ENCODE measurements at places on chromosomes 3 and 15. TPM values are rescaled to one million over a fixed set of nuclear protein-coding genes. Genes with fewer than 3 reads are reported as not detected.

The SLC9C1 gene
- 0.09 TPM for polyA plus RNA-seq

The CCDC80 gene
- polyA plus RNA-seq = 12.0 TPM

The GUCA1C gene
- polyA plus RNA-seq = 2.7 TPM

The NCEH1 gene
- 6.7 TPM for polyA plus RNA-seq

The SLC6A11 gene
- polyA plus RNA-seq = not detected

The PRICKLE2 gene
- polyA plus RNA-seq = 3.5 TPM

The ANKDD1A gene
- 1.9 TPM for polyA plus RNA-seq

The EPHB1 gene
- 0.39 TPM for polyA plus RNA-seq

The CCDC174 gene
- 21.9 TPM for polyA plus RNA-seq

The SLC27A2 gene
- 31.2 TPM for polyA plus RNA-seq

The PPM1L gene
- 2.8 TPM for polyA plus RNA-seq

The CTXN2 gene
- polyA plus RNA-seq = 0.15 TPM

The IRAK2 gene
- 1.2 TPM for polyA plus RNA-seq

The AADACL2 gene
- not detected for polyA plus RNA-seq

All from kidney (tissue), 22 donors.